Left forelimb (tissue), 1 donor: ENCODE measurements at places on chromosomes 4 and X.
A peak's percentile ranks its signal among the peaks of the same experiment; 100 is the strongest.

DNA sequence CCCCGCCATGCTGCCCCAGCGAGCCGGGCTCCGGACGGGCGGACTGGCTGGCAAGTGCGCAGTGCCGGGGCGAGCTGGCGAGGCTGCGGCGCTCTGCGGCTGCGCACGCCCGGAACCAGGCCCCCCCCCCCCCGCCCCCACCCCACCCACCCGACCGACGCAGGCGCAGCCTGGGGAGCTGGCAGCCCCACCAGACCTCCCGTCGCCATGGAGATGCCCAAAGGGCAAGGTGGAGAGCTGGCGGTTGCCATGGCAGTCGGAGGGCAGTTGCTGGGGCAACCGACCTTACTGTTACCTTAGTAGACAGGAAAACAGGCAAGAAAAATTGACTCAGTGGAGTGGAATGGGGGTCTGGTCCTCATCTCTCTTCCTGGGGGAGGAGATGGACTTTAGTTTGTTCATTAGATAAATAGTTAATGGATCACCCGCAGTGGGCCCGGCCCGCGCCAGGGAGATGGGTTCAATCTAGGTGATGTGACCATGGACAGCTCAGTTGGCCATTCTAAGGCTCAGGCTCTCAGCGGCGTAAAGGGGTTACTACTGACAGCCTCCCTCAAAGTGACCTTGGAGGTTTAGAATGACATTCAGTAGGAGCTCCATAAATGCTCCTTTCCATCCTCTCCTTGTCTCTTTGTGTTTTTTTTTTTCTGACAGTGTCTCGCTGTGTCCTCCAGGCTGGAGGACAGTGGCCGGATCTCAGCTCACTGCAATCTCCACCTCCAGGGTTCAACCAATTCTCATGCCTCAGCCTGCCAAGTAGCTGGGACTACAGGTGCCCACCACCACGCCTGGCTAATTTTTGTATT, at the start of gene PCSK1N:
Gene PCSK1N, minus strand, starts transcription at position 87 of the 806 bp plus-strand sequence. Its CDS starts 78 bp downstream, at position 9.
- no peak for DNase-seq

DNA sequence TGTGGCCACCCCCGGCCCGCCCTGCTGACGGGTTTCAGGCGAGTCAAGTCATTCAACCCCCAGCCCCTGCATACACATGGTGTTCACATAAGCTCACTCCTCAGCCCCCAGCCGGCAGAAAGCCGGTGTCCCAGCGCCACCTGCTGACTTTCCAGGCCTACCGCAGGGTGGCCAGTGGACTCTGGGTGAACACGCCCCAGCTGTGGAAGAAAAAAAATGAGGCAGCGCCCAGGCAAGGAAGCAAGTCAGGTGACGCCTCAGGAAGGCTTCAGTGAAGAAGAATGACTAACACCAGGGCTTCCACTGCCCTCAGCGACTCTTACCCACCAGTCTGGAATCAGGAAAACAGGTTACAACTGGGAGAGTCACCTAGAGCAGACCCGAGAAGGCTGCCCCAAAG, 15.8 kb downstream of the BCAP31 start:
- DNase-seq: peak; percentile 72

- DNase-seq: no peak
These were observed 8.2 kb upstream of the PPP2R2C start for GRCh38 chr4:6480534-6481088.

DNA sequence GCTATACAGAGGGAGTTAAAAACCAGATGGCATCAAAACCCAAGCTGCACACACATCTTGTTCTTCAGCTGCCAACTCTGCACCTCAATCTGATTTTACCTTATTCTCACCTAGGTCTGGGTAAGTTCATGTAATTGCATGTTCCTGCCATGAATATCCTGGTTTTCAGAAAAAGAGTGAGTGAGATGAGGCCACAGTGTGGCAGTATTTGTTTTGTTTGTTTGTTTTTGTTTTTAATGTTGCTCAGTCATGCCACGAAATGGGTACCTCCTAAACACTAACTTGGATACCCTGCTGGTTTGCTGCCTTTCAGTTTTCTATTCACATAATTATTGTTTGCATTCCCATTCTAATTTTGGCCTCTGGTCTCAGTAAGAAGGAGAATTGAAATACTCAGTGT, 22.5 kb downstream of the TMEM164 start:
- no peak for DNase-seq

DNA sequence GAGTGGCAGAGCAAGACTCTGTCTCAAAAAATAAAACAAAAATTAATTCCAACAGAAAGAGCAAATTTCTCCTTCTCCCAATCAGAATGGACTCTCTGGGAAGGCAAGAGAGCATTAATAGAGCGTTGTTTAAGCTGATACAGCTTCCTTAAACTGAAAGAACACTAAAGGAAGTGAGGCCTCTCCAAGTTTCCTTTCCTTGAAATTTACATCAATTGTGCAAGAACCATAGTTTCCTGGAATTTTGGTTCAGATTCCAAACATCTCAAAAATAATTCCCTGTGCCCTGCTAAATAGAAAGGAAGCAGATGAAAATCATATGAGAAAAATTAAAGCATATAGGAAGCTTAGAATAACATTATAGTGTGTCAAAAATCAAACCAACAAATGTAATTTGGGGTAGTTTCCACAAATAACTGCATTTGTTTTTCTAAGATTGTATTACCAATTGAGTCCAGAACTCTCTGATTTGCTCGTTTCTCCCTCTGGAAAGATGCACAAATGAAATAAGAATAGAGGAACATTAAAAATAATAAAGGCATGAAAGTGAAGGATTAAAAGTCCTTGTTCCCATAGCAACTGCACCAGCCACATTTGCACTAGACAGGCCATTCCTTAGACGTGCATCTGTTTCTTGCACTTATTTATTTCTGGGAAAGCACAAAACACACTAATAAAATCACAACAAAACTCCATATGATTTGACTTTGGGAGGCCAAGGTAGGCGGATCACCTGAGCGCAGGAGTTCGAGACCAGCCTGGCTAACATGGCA, 3.7 kb upstream of the FAM241A start:
- no peak for DNase-seq

DNA sequence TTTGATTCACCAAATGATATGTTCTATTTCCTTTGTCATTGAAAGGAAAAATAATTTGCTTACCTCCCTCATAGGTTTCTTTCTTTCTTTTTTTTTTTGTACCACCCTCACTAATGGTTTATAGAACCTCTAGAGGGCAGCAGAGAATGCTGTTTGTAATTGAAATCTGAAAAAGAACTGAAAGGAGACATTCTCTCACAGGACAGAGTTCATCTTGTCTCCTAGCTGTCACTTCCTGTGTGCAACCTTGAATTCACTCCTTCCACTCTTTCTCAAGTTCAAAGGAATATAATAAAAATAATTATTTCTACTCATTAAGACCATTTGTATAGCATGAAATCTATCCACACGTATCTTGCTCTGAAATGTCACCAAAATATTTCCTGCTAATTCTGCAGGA, 51.0 kb downstream of the GUCY1B1 start:
- DNase-seq: no peak

GRCh38 chr4:14513471-14513870, 488.8 kb upstream of the CPEB2 start:
- DNase-seq: no peak

DNA sequence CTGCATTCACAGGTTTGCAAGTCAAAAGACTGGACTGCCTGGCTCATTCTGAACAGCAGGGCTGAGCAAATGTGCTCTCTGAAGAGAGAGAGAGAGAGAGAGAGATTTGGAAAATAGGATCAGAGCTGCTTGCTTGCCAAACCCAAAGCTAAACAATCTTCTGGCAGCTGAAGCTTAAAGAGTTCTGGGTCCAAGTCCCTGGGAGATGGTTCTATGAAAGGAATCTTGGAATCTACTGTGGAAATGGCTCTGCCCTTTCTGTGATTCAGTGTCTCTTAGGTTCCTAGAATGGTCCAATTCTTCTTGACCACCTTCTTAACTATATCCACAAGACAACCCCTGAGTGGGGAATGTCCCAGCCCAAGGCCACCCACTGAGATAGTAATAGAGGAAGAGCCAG, 66.1 kb upstream of the EFNB1 start:
- DNase-seq: no peak

- DNase-seq: no peak
These were observed 174.5 kb downstream of the NKX6-1 start for GRCh38 chr4:84324303-84325245.

DNA sequence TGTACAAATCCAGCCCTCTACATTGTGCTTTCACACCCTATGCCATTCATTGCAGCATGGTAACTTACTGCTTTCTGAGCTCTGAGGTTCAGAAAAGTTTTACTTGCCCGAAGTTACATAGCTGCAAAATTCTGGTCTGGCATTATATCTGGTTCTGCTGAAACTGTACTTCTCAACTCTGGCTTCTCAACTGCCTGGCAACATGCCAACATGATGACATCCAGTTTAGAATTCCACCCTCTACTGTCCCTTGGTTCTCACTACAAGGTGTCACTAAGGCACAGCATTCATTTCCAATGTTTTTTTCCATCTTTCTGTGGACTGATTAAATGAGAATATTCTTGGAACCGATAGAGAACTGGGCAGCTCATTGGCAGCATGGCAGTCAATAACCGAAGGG, 242.9 kb upstream of the PRPS2 start:
- DNase-seq: no peak

GRCh38 chrX:101785142-101785541, 125.5 kb upstream of the ARMCX2 start:
- no peak for DNase-seq

- no peak for DNase-seq
These were observed 1.7 kb upstream of the CENPC start for GRCh38 chr4:67546971-67547370.

GRCh38 chr4:183515411-183515810, 10.6 kb downstream of the ING2 start:
- no peak for DNase-seq

DNA sequence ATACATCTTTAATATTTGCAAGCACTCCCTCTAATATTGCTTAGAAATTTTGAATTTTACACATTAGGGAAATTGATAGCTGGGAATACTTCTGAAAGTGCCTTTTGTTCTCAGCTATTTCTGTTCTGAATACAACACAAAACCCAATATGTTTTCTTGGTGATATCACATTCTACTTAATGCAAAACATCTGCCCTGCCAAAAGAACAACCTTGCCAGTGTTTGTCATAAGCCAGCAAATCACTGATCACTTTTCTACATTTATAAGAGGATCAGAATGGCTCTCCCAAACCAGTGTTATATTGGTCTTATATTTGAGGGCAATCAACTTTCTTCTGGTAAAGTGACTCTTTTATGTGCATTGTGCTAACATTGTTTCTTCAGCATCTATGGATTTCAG, 126.8 kb upstream of the APOOL start:
- DNase-seq: no peak

DNA sequence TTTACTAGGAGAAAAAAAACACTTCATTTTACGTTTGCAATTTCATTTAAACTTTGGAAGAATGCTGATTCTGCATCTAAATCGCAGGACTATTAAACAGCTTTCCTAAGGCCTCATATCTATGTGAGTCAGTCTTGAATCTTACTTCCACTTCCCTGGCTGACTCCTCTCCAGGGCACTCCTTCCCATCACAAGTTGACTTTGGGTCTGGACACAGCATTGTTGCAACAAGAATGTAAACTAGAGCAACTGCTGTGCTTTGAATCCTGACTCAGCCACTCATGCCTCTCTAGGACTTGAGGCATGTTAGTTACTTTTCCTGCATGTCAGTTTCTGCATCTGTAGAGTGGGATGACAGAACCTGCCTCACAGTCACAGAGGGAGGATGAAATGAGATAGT, 413.8 kb downstream of the FAT4 start:
- DNase-seq: no peak

DNA sequence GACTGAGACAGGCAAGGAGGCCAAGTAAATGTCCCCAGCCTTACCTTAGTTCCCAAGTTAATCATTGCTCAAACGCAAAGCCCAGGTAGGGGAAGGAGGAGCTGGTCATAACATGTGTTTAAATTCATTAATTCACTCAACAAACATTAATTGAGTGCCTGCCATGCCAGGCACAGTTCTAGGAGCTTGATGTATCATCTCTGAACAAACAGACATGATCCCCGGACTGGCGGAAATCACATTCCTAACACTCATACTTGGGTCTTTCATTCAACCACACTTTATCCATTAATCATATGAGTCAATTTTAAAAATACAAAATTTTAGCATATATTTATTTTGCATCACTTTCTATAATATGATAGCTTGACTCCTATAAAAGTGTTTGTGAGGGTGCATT, 335.3 kb upstream of the NOCT start:
- no peak for DNase-seq

- no peak for DNase-seq
These were observed 28.0 kb downstream of the PRPS2 start for GRCh38 chrX:12819222-12819621.

- DNase-seq: no peak
These were observed 6.9 kb downstream of the MAGEA10 start for GRCh38 chrX:152131525-152131924.

DNA sequence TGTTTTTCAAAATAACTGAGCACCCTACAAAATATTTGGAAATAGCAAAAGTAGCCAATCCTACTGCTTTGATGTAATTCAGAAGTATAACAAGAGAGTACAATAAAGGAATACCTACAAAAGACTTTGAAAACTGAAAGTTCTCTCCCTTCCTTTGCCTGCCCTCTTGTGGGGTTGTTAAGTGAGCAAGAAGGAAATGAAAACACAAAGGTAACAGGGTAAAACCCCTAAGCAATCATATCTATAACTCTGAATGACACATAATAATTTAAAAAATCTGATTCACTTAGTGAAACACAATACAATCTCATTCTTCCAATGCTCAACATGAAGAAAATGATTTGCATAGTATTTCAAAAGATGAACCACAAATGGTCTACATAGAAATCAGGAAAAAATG, 98.2 kb downstream of the FRYL start:
- no peak for DNase-seq

DNA sequence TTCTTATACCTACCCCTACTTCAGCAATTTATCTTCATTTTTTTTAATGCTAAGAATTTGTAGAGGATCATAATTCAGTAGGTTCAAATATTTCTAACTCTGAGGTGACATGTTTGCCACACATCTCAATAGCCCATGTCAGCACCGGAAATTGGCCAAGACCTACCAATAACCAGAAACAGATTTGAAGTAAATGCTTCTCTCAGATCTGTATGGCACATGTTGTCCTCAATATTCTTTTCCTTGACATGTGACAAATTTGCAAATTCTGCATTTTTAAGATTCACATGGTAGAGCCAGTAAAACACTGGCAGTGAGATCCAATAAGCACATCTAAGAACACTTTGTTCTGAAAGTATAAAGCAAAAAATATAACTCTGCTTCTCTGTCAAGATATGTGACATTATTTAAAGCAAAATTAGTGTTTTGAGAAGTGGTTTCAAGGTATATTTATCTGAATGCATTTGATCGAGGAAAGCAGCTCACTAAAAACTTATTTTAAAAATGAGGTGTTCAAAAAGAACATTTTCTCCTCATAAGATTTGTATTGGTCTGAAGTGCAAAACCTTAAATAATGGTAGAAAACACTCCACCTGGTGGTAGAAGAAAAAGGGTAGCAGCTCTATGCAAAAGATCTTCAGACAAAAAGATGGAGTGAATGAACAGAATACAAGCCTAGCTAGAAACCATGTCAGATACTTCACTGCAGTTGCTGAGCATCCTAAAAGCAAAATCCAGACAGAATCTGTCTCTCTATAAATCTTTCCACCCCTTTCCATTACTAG, 513.8 kb upstream of the FAM241A start:
- DNase-seq: no peak

- no peak for DNase-seq
These were observed 240.2 kb upstream of the GRIA3 start for GRCh38 chrX:122943918-122944317.
